Epithelial cell of alveolus of lung (primary cell): ENCODE measurements at places on chromosomes 2 and 18. TPM values are rescaled to one million over a fixed set of nuclear protein-coding genes. Genes with fewer than 3 reads are reported as not detected.

ZNF385B gene
- not detected in 2 replicates for total RNA-seq

IL36G gene
- not detected in 2 replicates for total RNA-seq

DUSP28 gene
- 2.3 and 4.0 TPM in 2 replicates for total RNA-seq

LAMA3 gene
- total RNA-seq, result 2.6 and 18.1 TPM in 2 replicates

REG1B gene
- not detected in 2 replicates for total RNA-seq

OSR1 gene
- total RNA-seq, result 8.4 and 18.8 TPM in 2 replicates

TUBA3E gene
- total RNA-seq, result not detected in 2 replicates

MAP3K19 gene
- not detected in 2 replicates for total RNA-seq

DES gene
- under 0.01 and 20.4 TPM in 2 replicates for total RNA-seq

FOXI3 gene
- total RNA-seq, result not detected in 2 replicates

CD226 gene
- total RNA-seq, result 1.2 and 1.4 TPM in 2 replicates

SLC16A14 gene
- total RNA-seq, result 0.39 and 1.2 TPM in 2 replicates

DSC2 gene
- 0.96 and 1.7 TPM in 2 replicates for total RNA-seq

HOXD12 gene
- not detected in 2 replicates for total RNA-seq

SNTG2 gene
- total RNA-seq, result not detected in 2 replicates

ABCG8 gene
- not detected in 2 replicates for total RNA-seq

CCDC141 gene
- total RNA-seq, result 0.08 TPM in 1 of 2 replicates, not detected in the other
